ELF-1 (cell line): ENCODE measurements at places on chromosomes 12 and 14.

GRCh38 chr12:65999564-66000280 lies 130.8 kb downstream of the LLPH start:
- DNase-seq: no peak

DNA sequence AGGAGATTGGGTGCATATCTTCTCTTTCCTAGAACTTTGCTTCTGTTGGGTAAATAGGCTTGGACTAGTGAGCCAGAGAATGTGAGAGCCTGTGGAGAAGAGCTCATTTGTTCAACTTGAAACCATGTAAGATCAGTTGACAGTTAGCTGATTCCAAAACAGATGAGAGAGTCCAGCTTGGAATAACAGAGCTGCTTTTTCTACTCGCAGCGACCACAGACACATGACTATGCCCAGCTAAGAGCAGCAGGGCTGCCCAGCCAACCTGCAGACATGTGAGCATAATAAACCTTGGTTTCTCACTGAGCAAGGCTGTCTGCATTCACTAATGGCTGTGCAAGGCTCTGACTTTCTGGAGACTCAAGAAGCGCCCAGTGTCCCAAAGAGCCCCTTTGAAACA lies 209.2 kb downstream of the C12orf75 start:
- no peak for DNase-seq

DNA sequence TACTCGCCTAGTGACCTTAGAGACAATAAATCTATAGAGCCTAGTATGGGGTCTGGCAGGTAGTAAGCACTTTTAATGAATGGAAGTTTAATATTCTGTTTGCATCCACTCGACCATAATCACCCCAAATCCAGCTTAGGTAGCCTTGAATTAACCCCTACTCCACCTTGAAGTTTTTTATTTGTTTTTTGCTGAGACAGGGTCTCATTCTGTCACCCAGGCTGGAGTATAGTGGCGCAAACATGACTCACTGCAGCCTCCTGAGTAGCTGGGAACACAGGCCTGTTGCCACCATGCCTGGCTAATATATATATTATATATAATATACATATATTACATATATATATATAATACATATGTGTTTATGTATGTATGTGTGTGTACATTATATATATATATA lies 38.8 kb downstream of the MDM2 start:
- no peak for DNase-seq

DNA sequence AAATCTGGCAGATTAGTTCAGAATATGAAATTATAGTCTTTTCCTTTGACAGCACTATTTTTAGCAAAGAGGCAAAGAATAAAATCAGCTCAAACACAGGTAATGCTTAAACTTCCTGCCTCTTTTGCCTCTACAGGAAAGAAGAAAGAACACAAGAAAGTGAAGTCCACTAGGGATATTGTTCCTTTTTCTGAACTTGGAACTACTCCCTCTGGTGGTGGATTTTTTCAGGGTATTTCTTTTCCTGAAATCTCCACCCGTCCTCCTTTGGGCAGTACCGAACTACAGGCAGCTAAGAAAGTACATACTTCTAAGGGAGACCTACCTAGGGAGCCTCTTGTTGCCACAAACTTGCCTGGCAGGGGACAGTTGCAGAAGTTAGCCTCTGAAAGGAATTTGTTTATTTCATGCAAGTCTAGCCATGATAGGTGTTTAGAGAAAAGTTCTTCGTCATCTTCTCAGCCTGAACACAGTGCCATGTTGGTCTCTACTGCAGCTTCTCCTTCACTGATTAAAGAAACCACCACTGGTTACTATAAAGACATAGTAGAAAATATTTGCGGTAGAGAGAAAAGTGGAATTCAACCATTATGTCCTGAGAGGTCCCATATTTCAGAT lies 17.4 kb downstream of the TMPO start:
- peak; percentile 77 for DNase-seq

- DNase-seq: no peak
Observed at GRCh38 chr12:77553976-77554619, 276.6 kb upstream of the NAV3 start.

DNA sequence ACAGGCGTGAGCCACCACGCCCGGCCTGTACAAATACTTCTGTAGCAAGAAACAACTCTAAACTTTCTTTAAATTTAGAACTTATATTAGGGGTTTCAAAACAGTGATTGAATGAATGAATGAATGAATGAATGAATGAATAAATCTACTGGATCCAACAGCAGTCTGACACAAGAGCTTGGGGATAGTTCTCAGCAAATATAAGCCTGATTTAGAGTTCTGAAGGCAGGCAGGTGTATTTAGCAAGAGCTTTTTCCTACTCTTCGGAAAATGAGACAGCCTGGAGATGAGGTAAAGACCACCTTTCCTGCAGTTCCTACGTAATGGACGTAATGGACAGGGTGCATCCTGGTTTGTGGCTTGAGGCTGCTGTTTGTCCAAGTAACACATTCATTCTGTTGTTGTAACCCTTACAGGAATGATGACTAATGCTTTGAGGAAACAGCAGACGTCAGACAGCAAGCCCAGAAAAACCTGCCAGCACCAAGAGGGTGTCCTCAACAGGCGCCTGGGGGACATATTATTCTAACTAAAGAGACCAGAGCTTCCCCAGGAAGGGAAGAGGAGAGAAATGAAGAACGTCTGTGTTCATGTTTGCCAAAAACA lies 277.4 kb upstream of the SOX5 start:
- DNase-seq: peak; percentile 73

DNA sequence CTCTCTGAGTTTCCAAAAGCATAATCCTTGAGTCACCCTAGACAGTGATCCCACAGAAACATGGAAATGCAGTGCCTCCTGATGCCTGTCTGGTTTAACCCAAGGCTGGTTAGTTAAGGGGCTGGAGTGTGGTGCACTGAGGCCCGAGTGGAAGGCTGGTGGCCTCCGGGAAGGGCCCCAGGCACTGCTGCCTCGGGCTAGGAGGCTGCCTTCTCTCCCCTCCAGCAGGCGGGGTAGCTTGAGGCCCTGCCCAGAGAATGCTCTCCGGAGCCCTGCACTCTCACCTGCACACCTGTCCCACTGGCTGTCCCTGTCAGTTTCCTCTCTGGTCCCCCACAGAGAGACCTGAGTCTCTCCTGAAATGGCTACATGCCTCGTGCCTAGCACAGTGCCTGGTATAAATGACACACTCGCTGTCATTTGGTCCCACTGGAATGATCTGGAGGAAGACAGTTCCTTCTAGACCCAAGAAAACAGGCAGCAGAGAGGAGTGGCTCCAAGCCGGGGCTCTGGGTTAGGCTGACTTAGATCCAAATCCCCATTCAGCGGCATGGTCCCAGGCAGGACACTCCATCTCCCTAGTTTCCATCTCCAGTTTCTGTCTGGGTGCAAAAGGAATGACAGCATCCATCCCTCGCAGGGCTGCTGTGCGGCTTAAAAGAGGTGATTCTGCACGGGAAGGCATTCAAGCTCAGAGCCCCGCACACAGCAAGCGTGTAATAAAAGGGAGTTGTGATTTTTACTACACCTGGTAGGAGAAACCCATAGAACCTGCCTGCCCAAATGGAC lies 54.0 kb downstream of the RBM19 start:
- no peak for DNase-seq

DNA sequence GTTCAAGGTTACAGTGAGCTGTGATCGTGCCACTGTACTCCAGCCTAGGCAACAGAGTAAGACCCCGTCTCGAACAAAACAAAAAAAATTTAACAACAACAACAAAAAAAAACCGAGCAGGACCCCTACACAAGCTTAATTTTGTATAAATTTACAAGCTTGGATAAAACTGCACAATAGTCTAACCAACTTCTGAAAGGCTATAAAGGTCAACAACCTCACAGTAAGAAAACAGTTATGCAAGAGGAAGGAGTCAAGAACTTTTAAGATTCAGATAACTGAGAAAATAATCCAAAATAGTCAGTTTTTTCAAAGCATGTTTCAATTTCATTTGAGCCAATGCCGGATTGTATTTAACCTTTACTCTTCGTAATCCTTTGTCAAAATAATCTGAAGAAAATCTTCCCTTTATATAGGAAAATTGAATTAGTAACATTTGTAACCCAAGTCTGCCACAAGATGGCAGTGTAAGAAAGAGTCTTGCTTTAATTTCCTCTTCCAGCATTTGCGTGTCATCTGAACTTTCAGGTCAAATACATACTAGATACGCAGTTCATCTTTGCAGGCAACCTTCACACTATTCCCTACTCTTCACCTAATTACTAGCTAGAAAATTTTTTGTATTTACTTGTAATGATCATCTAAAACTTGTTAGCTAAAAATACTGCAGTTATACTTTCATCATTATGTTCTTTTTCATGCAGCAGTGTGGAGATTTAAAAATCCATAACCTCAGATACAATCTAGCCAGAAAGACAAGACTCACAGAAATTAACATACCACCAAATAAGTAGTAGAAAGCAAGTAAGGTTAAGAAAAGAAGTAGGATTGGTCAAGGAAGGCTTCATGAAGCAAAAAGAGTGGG lies 5.8 kb downstream of the CCNB1IP1 start:
- DNase-seq: no peak

DNA sequence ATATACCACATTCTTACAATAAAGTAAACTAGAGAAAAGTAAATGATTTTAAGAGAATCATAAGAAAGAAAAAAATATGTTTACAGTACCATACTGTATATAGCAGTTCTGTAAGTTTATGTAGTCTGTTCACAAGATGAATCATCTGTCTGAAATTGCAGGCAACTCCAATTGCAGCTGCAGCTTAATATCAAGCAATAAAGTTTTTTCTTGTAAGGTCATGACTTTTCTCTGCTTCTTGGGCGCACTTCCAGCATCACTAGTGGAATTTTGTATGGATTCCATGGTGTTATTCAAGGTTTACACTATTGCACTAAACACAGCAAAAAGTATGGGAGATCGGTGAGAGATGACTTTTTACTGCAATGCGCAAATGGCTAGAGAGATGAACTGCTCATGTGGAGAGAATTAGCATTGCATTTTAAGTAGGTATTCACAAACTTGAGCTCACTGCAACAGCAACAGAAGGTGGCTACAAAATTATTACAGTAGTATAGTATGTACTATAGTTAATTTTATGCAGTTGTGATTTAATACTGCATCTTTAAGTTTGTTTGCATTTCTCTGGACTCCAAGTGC lies 445.4 kb upstream of the OR4E1 start:
- no peak for DNase-seq

DNA sequence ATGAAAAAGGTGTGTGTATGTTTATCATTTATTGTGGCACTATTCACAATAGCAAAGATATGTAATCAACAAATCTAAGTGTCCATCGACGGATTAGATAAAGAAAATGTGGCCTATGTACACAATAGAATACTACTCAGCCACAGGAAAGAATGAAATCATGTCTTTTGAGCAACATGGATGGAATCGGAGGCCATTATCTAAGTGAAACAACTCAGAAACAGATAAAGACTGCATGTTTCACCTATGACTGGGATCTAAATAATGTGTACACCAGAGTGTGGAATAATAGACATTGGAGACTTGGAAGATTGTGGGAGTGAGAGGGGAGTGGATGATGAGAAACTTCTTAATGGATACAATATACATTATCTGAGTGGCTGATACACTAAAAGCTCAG lies 44.0 kb downstream of the CCER1 start:
- DNase-seq: no peak

- DNase-seq: peak; percentile 69
Observed at GRCh38 chr12:6295094-6295811, 15.2 kb upstream of the PLEKHG6 start.

DNA sequence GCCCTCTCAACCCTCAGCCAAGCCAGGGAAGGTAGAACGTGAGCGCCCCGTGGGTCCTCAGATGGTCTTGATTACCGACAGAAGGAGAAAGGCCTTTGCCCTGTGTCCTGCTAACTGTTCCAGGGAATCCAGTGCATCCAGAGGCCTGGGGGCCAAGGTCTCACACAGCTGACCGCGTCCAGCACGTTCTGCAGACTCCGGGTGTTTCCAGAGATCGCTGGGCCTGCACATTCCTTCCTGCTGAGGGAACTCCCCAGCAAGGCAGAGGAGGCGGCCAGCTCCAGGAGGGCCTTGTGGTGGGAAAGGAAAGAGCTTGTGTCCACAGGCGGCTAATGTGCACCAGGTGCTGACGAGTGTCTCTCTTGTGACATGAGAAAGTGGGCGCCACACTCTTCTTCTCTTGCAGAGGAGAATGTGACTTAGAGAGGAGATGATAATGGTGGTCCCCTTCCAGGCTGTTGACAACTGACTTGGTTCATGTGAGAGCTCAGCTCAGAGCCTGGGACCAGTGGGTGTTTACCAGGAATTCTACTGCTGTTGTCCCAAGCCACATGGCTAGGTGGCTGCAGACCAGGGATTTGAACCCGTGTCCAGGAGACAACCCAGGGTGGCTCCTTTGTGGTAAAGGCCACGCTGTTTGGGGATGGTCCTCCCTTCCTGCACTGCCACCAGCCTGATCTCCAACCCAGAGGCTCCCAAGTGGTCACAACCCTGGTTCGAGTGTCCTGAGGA lies 46.8 kb upstream of the DLK1 start:
- peak; percentile 84 for DNase-seq

- no peak for DNase-seq
Observed at GRCh38 chr12:69106482-69107118, 132.8 kb upstream of the CPSF6 start.

GRCh38 chr14:93047661-93048060 lies 68.1 kb downstream of the ITPK1 start:
- no peak for DNase-seq

GRCh38 chr12:5716976-5717375 lies 228.1 kb downstream of the ANO2 start:
- DNase-seq: no peak

DNA sequence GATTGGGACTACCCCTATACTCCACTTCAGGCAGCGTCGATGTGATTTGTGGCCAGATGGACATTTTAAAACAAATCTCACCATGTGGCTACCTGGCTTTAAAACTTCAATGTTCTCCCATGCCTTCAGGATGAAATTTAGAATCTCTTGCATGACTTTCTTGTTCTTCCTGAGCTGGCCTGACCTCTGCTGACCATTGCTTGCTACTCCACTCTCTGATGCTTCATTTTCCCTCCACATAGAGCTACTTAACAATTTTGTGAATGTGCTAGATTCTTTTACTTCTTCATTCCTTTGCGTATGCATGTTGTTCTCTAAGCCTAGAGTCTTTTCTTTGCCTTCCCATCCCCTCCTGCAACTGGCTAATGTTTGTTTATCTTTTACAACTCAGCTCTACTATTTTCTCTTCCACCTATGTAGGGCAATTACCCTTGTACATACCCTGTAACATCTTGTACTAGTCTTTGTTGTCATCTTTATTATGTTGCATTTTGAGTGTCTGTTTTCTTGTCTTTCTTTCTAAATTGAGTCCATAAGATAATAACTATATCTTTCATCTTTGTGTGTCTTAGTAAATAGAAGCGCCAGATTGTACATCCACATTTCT lies 41.2 kb downstream of the YLPM1 start:
- DNase-seq: peak; percentile 7

GRCh38 chr12:105352052-105352451 lies 21.6 kb downstream of the C12orf75 start:
- no peak for DNase-seq

GRCh38 chr14:52883658-52884057 lies 67.2 kb downstream of the FERMT2 start:
- DNase-seq: peak; percentile 19

- DNase-seq: no peak
Observed at GRCh38 chr14:62916551-62916950, 128.7 kb downstream of the KCNH5 start.

GRCh38 chr14:100528962-100529560 lies 58.2 kb downstream of the BEGAIN start:
- DNase-seq: no peak
